Activated CD8-positive, alpha-beta memory T cell treated with anti-CD3 and anti-CD28 coated beads for 1 hour (primary cell): ENCODE measurements at places on chromosomes 5 and 9.

- no peak for DNase-seq
Measured at GRCh38 chr9:132367613-132368313, 13.0 kb upstream of the SETX start.

GRCh38 chr5:40141418-40141817 lies 538.3 kb upstream of the PTGER4 start:
- no peak for DNase-seq

DNA sequence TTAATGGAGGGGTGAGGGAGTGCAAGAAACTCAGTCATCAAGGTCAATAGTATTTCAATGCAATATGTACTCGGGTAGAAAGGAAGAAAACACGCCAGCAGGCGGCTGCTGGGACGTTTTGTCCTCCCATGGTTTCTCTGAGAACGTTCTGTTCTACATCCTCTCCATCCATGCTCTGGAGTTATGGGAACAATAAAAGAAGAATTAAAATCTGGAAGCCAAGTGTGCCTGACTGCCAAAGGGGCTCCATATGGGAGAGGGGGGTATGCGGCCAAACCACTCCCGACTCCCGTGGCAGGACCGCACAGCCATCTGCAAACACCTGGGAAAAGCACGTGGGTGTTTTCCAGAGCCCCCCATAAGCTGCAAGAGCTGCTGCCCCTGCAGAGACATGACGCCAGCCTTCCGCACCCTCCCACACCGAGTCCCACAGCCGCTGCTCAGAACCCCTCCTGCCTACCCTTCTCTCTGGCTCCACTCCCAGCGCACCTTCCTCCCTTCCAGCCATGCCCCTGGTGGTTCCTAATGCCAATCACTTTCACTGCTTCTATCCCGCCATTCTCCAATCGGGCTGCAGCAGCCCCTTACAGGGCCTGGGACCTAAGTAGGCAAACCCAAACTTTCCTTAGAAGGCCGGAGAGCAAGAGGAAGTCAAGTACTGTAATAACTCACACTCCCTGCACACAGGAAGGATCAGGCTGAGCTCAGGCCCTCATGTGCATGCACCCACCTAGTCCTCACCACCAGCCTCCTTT lies 241.6 kb downstream of the SYK start:
- no peak for DNase-seq

DNA sequence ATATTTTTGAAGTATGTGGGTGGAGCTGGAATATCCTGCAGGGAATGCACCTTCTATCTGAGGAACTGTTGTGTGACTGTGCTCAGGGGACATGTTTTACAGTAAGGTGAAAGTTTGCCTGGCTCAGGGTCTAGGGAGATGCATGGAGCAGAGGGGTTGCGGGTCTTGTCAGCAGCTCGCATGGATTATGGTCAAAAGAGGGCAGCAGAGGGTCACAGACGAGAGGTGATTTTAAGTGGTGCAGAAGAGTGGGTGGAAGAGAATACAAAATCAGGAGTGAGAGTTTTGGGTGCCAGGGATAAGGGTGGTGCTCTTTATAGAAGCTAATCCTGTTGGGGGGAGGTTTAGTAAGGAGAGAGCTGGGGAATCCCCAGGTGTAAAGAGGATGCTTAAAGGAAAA lies 53.5 kb upstream of the GRIN3A start:
- no peak for DNase-seq

DNA sequence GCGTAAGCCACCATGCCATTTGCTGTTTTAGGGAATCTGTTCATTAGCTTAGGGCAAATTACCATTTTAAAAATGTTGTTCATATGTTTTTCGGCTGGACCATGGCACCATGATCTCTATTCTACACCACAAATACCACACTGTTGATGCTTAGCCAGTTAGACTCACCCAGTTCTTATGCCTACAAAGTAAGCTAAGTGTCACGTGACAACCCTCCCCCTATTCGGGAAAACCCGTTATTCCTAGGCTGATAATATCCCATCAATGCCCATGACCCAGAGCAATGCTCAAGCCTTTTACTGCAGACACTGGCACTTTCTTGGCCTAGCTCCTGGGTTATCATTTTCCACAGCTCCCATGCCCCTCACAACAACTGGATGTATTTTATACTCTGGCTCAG lies 280.3 kb upstream of the KLF9 start:
- no peak for DNase-seq

DNA sequence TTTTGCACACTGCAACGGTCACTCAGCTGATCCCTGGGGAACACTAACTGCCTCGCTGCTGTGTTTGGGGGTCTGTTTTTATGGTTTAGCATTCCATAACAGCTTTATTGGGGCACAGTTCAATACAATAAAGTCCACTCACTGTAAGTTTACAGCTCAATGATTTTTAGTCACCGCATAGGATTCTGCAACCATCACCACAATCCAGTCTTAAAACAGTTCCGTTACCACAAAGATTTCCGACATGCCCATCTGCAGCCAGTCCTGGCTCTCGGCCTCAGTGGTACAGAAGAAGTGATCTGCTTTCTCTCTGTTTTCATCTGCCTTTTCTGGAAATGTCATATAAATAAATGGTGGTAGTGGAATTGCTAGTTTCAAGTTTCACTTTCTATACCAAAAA lies 23.6 kb downstream of the OR2V2 start:
- no peak for DNase-seq

- no peak for DNase-seq
Measured at GRCh38 chr5:167573370-167574127, 717.9 kb upstream of the WWC1 start.

DNA sequence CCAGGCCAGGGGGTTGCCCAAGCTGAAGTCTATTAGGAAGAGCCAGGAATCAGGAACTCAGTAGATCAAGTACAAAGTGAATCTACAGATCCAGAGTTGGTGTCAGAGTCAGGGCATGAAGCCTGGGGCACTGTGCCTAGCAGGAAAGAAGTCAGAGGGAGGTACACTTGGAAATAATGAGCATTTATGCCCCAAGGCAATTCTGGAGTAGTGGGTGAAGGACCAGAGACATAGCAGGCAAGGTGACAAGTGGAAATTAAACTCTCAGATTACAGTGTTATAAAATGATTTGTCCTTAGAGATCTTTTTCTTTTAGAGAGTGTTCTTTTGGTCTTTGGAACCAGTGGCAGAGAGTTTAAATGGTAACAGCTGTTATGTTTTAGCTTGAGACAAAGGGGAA lies 138.0 kb downstream of the ADAMTSL1 start:
- DNase-seq = no peak

- DNase-seq = no peak
Measured at GRCh38 chr5:158727771-158728311, 371.9 kb downstream of the EBF1 start.
